ENCODE measurements at places on chromosomes 5 and 9. TPM values are rescaled to one million over a fixed set of nuclear protein-coding genes. Genes with fewer than 3 reads are reported as not detected.

GRCh38 chr9:127116957-127117356 lies 5.5 kb downstream of the ANGPTL2 start:
- DNase-seq: no peak

DNA sequence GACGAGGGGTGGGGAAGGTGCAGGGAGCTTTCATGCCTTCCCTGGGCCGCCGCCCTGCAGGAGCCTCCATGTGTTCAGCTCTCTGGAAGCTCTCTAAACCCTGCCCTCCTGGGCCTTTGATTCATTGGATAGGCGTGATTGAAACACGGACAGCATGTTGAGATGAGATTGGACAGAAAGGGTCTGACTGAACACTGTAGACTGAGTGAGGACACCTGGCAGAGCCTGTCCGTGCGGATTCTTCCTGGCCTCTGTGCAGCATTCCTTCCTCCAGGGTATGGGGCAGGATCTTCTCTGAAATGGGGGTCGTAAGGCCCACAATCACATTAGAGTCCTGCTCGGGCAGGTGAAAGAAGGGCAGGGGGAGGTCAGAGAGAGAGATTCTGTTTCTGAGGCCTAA lies 12.8 kb downstream of the RPL12 start:
- DNase-seq: no peak

- DNase-seq: no peak
Observed at GRCh38 chr5:149831492-149831891, 101.4 kb downstream of the PPARGC1B start.

DNA sequence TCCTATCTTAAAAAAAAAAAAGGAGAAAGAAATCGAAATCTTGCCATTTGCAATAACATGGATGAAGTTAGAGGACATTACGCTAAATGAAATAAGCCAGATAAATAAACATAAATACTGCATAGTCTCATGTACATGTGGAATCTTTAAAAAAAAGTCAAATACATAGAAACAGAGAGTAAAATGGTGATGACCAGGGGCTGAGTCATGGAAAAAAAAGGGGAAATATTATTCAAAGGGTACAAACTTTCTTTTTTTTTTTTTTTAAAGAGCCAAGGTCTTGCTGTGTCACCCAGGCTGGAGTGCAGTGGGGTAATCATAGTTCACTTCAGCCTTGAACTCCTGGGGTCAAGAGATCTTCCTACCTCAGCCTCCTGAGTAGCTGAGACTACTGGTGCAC lies 310.1 kb downstream of the ZNF608 start:
- no peak for DNase-seq

- DNase-seq: no peak
Observed at GRCh38 chr9:68515326-68516017, 25.2 kb downstream of the TMEM252 start.

GRCh38 chr5:115360046-115360685 lies 63.7 kb upstream of the CCDC112 start:
- DNase-seq: no peak

- no peak for DNase-seq
Observed at GRCh38 chr9:136615631-136616306, 46.9 kb upstream of the EGFL7 start.

- DNase-seq: no peak
Observed at GRCh38 chr5:87074072-87074471, 193.6 kb upstream of the RASA1 start.

GRCh38 chr5:1264211-1264610 lies 30.7 kb downstream of the TERT start:
- DNase-seq: no peak

DNA sequence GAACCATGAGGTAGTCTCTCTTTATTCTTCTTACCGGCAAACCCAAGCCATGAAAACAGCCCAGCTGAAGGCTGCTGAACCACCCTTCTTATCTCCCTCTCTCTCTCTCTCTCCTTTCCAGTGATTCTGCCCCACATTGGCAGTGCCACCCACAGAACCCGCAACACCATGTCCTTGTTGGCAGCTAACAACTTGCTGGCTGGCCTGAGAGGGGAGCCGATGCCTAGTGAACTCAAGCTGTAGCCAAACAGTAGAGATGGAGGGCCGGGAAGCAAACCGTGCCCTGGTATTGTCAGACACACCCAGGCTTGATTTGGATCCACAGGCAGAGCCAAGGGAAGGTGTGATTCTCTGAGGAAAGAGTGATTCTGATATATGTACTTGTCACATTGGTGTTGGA lies 14.0 kb downstream of the GRHPR start:
- no peak for DNase-seq

DNA sequence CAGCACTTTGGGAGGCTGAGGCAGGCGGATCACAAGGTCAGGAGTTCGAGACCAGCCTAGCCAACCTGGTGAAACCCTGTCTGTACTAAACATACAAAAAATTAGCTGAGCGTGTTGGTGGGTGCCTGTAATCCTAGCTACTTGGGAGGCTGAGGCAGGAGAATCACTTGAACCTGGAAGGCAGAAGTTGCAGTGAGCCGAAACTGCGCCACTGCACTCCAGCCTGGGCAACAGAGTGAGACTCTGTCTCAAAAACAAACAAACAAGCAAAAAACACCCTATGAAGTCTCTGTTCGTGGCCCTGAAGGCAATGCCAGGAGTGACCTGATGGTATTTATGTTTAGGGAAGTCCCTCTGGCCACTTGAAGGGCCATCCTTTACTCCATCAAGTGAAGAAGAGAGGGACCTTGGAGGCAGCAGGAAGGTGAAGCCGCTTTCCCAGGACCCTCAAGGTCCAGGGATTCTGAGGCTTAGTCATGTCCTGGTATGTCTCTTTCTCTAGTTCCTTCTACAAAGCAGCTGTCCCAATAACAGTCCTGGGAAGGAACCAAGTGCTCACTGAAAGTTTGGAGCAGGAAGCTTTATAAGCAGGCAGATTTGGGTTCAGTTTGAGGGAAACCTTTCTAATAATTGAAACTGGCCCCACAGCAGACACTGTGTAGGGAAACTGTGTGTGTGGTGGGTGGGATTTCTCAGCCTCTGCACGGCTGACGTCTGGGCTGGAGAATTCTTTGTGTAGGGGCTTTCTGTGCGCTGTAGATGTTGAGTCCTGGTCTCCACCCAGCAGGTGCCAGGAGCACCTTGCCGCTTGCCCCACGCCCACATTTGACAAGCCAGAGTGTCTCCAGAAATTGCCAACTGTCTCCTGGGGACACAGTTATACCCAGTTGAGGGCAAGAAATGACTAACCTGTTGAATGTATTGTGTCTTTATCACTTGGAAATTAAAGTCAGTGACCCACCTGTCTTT lies 12.5 kb downstream of the PHF2 start:
- DNase-seq: no peak

- no peak for DNase-seq
Observed at GRCh38 chr9:112224401-112225289, 49.5 kb upstream of the SUSD1 start.

DNA sequence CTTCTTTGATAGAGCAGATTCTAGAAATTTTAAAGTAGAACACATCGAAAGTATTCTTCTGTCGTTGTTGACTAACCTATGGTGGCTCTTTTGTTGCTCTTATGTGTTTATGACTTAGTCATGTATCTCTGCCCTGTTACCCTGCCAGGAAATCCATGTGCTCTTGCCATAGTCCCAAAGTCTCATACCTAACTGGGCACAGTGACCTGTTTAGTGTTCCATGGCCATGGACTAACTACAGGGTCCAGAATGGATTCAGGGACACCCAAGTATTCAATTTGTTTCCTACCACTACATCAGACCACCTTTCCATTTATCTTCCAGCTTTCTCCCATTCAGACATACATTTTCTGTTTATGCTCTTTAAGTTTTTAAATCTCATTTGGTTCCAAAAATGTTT lies 18.0 kb downstream of the SLC44A1 start:
- DNase-seq: no peak

DNA sequence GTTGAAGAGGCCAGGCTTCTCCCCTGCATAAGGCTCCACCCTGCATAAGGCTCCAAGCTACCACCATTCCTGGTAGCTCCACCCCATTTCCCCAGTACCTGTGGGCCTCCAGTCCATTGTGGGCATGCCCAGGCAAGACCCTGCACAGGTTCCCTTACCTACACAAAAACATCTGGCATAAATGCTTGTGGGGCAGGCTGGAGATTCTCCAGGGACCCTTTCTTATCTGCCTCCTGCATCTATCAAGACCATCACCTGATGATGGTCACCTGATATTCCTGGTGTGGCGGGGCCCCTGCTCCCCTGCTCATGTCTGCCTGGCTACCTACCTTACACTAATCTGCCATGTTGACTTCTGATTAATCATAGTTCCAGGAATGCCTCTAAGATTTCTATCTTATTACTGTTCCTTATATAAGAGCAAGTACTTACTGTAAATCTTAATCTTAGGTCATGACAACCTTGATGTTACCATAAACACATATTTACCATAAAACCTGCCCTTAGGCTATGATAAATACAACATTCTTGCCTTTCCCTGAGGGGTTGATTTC lies 41.0 kb downstream of the FGD3 start:
- no peak for DNase-seq

DNA sequence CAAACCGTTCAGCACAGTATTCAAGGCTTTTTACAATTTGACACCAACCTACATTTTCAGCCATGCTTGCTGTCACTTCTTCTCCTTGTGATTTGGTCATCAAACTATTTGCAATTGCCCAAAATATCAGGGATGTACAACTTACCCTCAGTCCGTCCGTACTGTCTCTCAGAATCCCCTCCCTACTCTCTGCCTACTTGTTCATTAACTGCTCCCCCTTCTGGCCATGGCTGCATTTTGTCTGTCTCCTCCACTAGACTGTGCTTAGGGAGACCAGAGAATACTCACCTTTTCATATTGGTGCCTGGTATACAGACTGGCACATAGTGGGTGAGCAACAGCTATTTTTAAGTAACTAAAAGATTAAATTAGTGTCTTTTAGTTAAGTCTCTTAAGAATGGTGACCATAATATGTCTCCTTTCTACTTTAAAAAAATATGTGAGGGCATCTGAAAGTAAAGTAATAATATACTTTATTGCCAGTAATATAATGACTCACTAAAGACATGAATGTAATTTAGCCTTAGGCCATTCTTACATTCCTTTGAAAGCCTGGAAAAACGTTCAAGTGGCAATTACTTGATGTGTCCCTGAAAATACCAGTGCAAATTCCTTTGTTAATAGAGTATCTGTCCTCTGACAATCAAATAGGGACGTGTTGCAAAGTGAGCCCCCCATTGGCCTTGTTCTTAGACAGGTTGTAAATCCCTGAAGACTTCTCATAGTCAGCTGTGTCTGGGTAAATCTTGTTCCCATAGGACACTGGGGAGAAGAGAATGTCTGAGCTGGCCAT lies 27.8 kb downstream of the PRLR start:
- DNase-seq: peak; percentile 4

GRCh38 chr5:134958755-134959154 lies 9.0 kb upstream of the CATSPER3 start:
- no peak for DNase-seq

DNA sequence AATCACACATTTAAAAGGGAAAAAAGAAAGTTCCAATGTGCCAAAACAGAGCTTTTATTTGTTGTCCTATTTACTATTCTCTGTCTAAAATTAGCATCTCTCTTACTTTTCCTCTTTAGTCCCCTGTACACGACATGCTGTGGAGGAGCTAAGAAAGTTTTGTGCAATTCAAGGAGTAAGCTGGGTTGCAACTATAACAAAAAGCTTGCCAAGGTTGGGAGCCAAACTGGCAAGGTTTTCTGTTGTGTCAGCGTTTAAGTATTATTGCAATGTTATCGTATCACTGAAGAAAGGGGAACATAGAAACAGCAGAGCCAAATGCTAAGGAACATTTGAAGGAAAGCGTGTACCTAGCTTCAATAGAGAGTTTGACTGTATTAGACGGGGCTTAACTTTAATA lies 680.8 kb downstream of the CETN3 start:
- no peak for DNase-seq

DNA sequence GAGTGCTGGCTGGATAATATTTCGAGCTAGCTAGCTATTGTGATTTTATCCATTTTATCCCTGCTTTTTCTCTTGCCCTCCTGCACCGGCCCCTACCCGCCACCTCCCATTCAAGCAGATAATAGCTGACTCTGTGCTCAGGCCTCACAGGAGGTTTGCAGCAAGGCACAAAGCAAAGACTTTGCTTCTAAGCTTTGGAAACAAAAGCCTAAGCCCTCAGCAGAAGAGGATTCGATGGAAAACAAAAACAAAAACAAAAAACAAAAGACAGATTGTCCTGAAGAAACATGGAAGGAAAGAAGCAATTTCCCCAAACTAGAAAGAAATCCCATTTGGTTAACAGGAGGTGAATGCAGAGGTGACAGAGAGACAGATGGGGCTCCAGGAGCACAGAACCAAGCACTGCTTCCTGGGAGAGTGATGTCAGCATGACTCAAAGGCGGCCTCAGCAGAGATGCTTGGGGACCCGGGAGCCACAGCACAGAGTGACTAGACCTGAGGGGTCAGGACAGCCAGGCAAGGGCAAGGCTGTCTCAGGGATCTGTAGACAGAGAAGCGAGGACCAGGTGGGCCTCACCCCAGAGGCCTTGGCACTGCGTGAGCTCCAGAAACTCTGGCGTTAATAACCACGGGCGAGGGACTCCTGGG lies 28.4 kb downstream of the MTX3 start:
- DNase-seq: no peak

- no peak for DNase-seq
Observed at GRCh38 chr5:66498791-66499207, 97.4 kb upstream of the MAST4 start.

- DNase-seq: no peak
Observed at GRCh38 chr5:123460296-123460729, 37.1 kb upstream of the CEP120 start.

- no peak for DNase-seq
Observed at GRCh38 chr5:16909464-16909863, 26.6 kb downstream of the MYO10 start.

DNA sequence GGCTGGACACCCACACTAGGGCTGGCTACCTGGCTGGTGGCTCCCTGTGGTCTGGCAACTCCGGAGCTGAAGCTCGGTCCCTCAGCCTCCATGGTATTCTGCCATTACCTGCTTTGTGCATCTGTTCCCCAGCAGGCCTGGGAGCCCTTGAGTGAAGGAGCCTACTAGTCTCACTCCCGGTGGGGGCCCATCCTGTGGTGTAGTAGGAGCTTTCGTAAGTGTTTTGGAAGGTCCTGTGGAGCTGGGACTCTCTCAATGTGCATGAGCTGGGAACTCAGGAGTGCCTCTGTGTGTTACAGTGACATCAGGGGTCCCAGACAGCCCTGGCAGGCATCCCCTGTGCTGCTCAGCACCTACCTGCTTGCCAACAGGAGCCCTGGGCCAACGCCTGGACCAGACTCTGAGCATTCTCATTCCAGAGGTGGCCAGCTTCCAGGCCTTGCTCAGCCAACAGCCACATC lies 267.1 kb downstream of the GADD45G start:
- no peak for DNase-seq

The LHX6 gene
- not detected for total RNA-seq

The PCDHA8 gene
- not detected for total RNA-seq

The SPINK7 gene
- not detected for total RNA-seq

The CARTPT gene
- total RNA-seq: not detected

The MARVELD2 gene
- total RNA-seq: 0.84 TPM

The HSPB3 gene
- not detected for total RNA-seq

The NUDCD2 gene
- total RNA-seq: 34.0 TPM

The ADGRD2 gene
- not detected for total RNA-seq

The TAF11L10 gene
- not detected for total RNA-seq
